NCI-H2081 (cell line): ENCODE measurements at places on chromosomes 6 and 20.
A peak's percentile ranks its signal among the peaks of the same experiment; 100 is the strongest.

- no peak for DNase-seq
Measured at GRCh38 chr6:157724960-157725741, 97.9 kb upstream of the SNX9 start.

- peak; percentile 86 for DNase-seq
Measured at GRCh38 chr20:22402550-22402949, 181.8 kb downstream of the FOXA2 start.

DNA sequence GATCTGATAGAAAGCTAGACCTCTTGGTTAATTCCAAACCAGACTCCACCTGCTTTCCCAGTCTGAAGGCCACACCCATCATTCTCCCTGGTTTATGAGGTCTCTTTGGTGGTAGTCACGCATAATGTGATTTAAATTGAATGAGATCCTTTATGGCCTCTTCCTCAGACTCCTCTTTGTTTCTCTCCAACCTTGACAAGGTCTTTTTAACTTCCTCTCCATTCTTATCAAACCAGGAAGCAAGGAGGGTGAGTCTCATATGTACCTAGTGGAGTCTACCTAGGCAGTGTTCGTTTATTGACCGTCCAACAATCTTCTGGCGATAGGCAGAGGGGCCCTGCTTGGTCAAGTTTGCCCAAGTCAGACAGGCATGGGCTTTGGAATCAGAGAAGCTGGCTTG lies 184.2 kb upstream of the LAMP5 start:
- no peak for DNase-seq

GRCh38 chr6:73854998-73855718 lies 159.2 kb downstream of the CD109 start:
- DNase-seq: peak; percentile 67

GRCh38 chr6:22253955-22254655 lies 42.7 kb downstream of the PRL start:
- DNase-seq: no peak

DNA sequence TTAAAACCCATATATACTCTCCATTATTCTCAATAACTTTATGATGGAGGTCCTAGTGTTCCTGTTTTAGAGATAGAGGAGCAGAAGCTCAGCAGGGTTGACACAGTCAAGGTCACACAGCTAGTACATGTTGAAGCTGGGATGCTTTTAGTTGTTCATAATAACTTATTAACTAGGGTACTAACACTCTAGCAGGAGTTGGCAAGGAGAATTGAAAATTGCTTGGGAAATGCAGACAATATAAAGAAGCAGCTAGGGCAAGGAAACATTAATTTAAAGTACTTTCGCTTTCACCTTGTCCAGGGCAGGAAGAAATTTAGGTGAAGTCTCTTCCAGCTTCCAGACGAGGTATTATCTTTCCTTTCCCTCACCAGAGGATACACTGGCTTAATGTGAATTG lies 133.7 kb downstream of the RCAN2 start:
- no peak for DNase-seq

DNA sequence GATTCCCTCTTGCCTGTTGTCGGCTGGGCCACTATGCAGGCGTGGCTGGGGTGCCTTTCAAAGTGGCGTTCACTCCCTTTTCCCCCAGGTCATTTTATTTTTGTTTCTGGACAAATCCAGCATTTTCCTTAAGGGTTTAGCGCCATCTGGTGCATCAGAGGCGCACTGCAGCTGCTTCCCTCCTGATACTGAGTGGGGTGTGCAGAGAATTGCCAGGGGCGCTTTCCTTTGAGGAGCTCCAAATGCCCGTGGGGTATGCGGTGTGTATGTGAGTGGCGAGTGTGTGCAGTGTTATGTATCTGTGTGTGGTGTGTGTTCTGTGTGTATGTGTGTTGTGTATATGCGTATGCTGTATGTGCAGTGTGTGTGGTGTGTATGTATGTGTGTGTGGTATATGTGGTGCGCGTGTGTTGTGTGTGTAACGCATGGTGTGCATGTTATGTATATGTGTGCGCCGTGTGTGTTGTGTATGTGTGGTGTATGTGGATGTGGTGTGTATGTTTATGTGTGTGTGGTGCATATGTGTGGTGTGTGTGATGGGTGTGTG lies 100.1 kb upstream of the AGPAT4 start:
- DNase-seq: peak; percentile 40
